Body of pancreas (tissue), 4 donors: ENCODE measurements at places on chromosomes 11 and 22.

- DNase-seq: peak; percentile 5
Observed at GRCh38 chr22:27993774-27994350, 74.8 kb upstream of the PITPNB start.

DNA sequence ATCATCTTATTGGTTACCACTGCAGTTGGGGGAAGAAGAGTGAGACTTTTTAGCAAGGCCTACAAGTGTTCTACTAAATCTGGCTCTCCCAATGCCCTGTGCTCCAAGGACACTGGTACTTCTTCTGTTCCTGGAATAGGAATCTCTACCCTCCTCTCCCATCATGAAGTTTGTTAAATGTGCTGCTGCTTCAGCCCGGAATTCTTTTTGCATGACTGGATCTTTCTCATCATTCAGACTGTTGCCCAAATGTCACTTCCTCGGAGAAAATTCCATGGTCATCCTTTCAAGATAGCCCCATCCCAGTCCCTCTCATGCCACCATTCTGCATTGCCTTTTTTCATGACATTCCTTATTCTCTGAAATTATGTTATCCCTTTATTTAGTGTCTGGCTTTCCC lies 400.8 kb downstream of the SOX6 start:
- DNase-seq: no peak

- no peak for DNase-seq
Observed at GRCh38 chr11:134533511-134533910, 121.5 kb upstream of the B3GAT1 start.

GRCh38 chr11:87820011-87820410 lies 355.2 kb downstream of the RAB38 start:
- DNase-seq: no peak

- peak; percentile 77 for DNase-seq
Observed at GRCh38 chr22:42937164-42937843, 77.6 kb downstream of the PACSIN2 start.
